ENCODE measurements at places on chromosomes 5 and 9. TPM values are rescaled to one million over a fixed set of nuclear protein-coding genes. Genes with fewer than 3 reads are reported as not detected.

NUTM2G gene
- total RNA-seq, result not detected

SH2D3C gene
- 2.6 TPM for total RNA-seq

FOXD1 gene
- total RNA-seq, result 0.63 TPM

ADAMTS19 gene
- 0.13 TPM for total RNA-seq

MZB1 gene
- not detected for total RNA-seq

IER5L gene
- total RNA-seq, result 13.4 TPM

RASGEF1C gene
- total RNA-seq, result not detected

SHISAL2B gene
- not detected for total RNA-seq

CDH9 gene
- total RNA-seq, result not detected

FOXI1 gene
- total RNA-seq, result 0.46 TPM

LRRC19 gene
- not detected for total RNA-seq

P4HA2 gene
- total RNA-seq, result 18.0 TPM

PCDHGA1 gene
- total RNA-seq, result not detected

FAM221B gene
- total RNA-seq, result not detected

AQP3 gene
- 728 TPM for total RNA-seq

CANX gene
- 213 TPM for total RNA-seq
